AG04450 (cell line): ENCODE measurements at places on chromosomes 5 and 9.

DNA sequence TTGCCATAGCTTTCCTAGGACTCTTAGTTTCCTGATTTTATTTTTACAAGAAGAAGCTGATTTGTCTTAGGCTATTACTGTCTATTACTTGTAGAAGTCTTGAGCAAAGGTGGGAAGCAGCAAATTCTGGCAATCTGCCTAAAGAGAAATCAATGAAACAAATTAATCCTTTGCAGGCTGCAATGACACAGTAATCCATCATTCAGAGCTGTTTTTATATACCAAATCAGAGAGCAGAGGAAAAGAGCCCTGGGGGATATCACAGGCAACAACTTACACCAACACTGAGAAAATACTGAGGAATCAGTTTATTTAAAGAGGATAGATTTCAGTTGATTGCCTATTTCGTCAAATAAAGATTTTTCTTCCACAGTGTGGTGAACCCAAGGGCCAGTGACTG is 13.6 kb downstream of the NR2F1-AS1 start:
- no peak for DNase-seq

- no peak for DNase-seq
These were observed 120.7 kb downstream of the MYO10 start for GRCh38 chr5:16815432-16815831.

GRCh38 chr9:5577225-5577624 is 51.7 kb upstream of the RIC1 start:
- no peak for DNase-seq

GRCh38 chr5:95712347-95712958 is 18.7 kb upstream of the RHOBTB3 start:
- DNase-seq: peak; percentile 63

DNA sequence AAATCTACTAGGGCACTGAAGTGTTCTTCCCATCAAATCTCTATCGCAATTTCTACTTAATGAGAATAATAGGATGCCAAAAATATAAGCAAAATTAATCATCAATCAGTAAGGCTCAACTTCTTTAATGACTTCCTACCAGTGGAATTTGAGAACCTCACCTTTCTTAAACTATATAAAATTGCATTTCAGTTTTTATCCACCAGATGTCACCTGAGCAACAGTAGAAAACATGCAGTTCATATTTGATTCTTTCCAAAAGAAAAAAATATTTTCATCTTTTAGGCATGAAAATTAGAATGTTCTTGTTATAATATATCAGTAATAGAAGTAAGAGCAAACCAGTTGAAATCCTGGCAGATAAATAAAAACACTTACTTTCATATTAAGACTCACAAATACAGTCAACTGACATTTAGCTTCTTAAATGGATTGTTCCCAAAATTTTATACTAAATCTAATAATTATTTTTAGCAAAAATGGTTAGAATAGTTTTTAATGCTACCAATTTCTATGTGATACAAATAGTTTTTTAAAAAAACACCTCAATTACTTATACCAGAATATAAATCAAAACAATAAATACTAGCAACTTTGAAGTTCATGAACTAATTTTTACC is 13.4 kb upstream of the CCDC112 start:
- peak; percentile 7 for DNase-seq

DNA sequence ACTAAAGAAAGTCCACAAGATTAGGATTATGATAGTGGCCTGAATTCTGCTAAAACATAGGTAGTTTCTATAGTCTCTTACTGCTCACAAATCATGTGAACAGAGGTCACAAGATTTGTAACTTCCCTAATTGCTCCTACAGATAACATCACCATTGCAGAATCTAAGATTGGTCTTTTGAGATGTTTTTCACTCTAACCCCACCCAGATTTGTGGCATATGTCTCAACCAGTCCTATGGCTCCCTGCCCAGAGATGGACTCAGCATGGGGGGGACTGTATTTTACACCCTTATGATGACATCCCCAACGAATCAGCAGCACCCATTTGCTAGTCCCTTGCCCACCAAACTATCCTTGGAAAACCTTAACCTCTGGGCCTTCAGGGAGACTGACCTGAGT is 1046.2 kb downstream of the CDH12 start:
- no peak for DNase-seq
